Mesendoderm (in vitro differentiated cells): ENCODE measurements at places on chromosomes 11 and 22.

DNA sequence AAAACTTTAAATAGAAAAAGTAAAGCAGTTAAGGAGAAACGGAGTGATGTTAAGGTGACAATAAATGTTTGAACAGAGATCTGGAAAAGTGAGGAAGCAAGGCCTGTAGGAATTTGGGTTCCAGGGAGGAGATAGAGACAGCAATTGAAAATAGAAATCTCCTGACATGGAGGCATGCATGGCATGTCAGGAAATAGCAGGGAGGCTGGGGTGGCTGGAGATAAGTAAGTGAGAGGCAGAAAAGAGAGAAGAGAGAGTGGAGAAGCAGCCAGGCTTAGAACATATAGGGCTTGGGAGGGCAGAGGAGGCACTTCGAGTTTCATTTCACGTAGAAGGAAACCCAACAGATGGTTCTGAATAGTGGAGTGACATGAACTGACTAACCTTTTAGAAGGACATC is 185.5 kb downstream of the LRRC4C start:
- DNase-seq, result peak; percentile 77

DNA sequence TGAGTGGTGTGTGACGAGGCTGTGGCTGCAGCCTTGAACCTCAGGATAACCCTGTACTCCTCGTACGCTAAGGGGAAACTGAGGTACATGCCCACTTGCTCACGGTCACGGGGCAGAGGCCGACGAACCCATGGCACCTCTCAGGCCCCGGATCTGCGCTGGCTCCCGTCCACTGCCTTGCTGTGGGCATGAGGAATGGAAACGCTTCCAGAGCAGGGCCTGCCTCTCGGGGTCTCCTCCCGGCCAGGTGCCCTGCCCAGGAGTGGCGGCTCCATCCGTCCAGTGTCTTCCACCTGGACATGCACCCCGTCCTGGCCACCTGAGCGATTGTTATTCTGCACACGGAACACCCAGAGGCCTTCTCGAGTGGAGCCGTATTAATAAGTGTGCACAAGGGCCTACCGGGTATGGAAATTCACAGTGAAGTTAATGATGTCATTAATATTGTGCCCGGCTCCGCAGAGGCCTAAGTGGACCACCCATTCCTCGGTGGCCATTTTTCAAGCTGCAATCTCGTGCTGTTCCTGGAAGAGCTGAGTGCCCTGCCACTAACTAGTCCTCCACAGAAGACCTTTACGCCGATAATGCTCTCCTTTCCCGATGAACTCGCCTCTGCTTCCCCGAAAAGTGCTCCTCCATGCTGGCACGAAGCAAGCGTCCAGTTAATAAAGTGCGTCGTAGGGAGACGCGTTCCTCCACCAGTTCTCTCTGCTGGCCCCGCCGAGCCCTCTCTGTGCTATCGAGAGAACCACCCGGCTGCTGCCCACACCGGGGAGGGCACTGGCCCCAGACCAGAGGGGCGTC is 927.9 kb downstream of the BRD1 start:
- DNase-seq, result no peak

- DNase-seq, result peak; percentile 49
Observed at GRCh38 chr11:125140233-125140632, 24.3 kb upstream of the PKNOX2 start.

DNA sequence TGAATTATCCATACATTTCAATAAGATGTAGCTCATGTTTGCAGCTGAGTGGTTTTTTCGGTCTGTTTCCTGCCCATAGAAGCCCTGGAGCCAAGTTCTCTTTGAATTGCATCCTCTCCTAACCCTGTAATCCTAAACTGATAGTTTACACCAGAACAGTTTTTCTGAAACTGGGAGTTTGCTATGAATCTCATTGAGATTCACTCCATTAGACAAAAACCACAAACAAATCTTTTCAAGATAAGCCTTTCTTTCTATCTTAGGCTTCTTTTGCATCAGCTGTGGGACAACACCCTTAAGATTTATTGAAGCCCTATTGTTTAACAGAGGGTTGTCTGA is 324.8 kb downstream of the DYNC2H1 start:
- DNase-seq, result no peak

DNA sequence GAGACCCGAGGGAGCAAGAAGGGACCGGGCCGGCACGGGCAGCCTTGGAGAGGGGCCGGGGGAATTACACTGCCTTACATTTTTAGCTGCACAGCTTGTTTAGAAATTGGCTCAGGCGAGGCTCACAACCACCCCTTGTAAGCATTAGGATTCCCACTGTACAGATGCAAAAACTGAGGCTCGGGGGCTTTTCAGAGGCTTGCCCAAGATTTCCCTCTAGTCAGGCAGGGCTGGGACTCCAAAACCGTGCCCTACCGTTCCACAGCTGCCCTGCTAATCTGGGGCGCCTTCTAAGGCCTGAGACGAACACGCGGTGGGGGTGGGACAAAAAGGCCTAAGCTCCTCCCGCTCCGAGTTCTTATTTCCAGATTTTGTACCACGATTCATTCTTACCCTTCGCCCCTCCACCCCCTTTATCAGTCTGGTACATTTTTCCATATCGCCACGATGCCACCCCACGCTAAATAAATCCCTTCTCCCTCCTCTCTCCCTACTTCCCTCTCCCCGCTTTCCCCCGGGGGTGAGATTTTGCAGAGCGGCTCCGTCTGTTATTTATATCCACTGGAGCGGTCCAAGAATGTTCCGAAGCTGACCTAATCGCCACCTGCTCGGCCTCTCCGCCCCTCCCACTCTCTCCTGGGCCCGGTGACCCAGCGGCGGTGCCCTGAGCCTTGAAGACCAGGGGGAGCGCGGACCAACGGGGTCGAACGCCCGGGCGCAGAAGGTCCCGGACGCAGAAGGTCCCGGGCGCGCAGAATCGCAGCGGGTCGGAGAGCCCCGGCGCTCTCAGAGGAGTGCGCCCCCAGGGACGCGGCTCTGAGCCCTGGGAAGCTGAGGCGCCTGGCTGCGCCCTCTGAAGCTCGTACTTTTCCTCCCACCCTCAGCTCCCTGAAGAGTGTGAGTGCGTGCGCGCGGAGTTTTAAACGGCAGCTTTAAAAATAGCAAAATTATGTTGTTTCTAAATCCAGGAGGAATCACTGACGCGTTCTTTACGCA is 764 bp upstream of the PACSIN3 start:
- peak; percentile 78 for DNase-seq

GRCh38 chr11:47669856-47670255 is 27.5 kb upstream of the MTCH2 start:
- no peak for DNase-seq

- no peak for DNase-seq
Observed at GRCh38 chr11:20661445-20661844, 7.9 kb upstream of the NELL1 start.
